ENCODE measurements at places on chromosomes 13 and 19.
A peak's percentile ranks its signal among the peaks of the same experiment; 100 is the strongest.

DNA sequence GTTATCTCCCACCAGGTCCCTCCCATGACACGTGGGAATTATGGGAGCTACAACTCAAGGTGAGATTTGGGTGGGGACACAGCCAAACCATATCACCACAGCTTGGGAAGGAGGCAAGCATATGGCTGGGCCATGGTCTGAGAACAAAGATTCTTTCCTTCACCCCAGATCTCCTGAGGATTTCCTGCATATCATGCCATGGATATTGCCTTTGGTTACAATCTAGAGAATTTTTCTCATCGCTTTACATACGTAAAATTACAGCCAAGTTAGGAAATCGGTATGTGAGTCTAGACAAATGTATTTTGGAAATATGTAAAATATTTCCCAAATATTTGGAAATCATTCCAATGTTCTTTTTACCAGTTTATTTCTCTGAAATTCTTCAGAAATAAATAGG is 398.3 kb downstream of the RFC3 start:
- H3K4me3 ChIP-seq, result no peak overlapping the region
- no peaks in the 10 kb centered on the region for H3K27me3 ChIP-seq
- H3K27ac ChIP-seq, result no peak overlapping the region
- no peaks in the 10 kb centered on the region for H3K36me3 ChIP-seq

- DNase-seq, result no peak
- H3K36me3 ChIP-seq, result no peaks in the 10 kb centered on the region
- H3K4me1 ChIP-seq, result no peaks in the 10 kb centered on the region
- H3K4me3 ChIP-seq, result no peak overlapping the region
- no peak overlapping the region for H3K27ac ChIP-seq
These were observed 1004.2 kb downstream of the UQCRFS1 start for GRCh38 chr19:28208745-28209144.

DNA sequence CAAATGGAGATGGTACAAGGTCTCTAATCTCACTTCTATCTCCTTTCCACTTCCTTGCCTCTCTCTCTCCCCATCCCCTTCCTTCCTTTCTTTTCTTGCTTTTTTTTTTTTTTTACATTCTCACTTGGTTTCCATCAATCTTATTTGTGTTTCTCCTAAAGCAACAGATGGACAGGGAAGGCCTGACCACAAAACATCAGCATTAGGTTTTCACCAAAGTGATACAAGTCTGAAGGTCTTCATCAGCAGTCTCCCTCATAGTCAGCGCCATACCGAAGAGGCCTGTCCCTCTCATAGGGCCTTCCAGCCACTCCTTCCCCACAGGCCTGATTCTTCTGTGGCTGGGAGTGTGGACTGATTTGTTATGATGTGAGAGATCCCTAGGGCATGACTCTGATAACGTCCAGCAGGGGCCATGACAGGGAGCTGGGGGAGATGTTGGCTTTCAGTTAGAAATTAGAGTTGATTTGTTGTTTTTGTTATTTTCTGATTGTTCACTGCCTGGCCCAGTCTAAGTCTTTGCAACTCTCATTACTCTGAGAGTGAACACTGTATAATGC is 158.7 kb downstream of the SLC7A1 start:
- H3K27me3 ChIP-seq, result peaks cover 9% of the 10 kb centered on the region
- DNase-seq, result no peak
- no peaks in the 10 kb centered on the region for H3K4me1 ChIP-seq
- no peak overlapping the region for H3K4me3 ChIP-seq
- H3K36me3 ChIP-seq, result no peaks in the 10 kb centered on the region

- peaks cover 34% of the 10 kb centered on the region for H3K4me1 ChIP-seq
- H3K4me3 ChIP-seq, result peak overlapping the region; percentile 86
- no peaks in the 10 kb centered on the region for H3K27me3 ChIP-seq
- peaks cover 22% of the 10 kb centered on the region for H3K36me3 ChIP-seq
- DNase-seq, result peak; percentile 52
These were observed 529 bp downstream of the LONP1 start for GRCh38 chr19:5719274-5719960.

DNA sequence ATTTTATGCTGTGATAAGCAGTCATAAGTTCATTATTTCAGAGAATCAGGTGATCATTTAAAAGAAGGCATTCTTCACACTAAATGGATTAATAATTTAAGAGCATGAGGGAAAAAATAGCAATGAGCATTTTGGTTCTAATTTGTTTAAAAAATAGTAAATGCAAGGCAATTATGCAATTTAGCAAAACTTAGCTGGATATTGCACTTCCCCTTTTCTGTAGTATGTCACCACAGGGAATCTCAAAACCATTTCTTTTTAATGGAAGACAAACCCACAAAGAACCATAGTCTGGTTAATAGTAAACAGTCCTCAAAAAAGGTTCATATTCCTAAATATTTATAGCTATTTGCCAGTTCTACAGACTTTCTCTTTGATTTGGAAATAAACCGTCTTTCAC is 30.2 kb downstream of the COG6 start:
- no peak overlapping the region for H3K4me3 ChIP-seq
- DNase-seq, result no peak
- no peak overlapping the region for H3K27ac ChIP-seq
- peaks cover 16% of the 10 kb centered on the region for H3K36me3 ChIP-seq
- no peaks in the 10 kb centered on the region for H3K27me3 ChIP-seq

DNA sequence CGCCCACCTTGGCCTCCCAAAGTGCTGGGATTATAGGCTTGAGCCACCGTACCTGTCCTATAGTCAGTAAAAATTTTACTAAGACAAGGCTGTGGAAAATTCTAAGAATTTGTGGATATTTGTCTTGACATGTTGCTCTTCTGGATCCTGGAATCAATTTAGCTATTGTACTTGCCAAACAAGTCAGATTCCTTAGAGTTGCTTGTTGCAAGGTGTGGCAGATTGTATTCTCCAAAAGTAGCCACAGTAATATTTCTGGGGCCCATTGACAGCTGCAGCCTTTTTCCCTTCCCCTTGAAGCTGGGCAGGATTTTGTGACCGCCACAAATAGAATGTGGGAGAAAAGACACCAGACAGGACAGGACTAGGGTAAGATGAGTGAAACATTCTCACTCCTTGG is 98.8 kb upstream of the TMTC4 start:
- H3K36me3 ChIP-seq, result no peaks in the 10 kb centered on the region
- H3K4me1 ChIP-seq, result peaks cover 10% of the 10 kb centered on the region
- no peak overlapping the region for H3K4me3 ChIP-seq
- peaks cover 5% of the 10 kb centered on the region for H3K27me3 ChIP-seq
- DNase-seq, result no peak

GRCh38 chr13:110444226-110444653 is 117.3 kb downstream of the RAB20 start:
- DNase-seq, result no peak
- H3K4me1 ChIP-seq, result no peaks in the 10 kb centered on the region
- H3K36me3 ChIP-seq, result no peaks in the 10 kb centered on the region
- H3K4me3 ChIP-seq, result no peak overlapping the region

- H3K27ac ChIP-seq, result no peak overlapping the region
- H3K36me3 ChIP-seq, result no peaks in the 10 kb centered on the region
- no peaks in the 10 kb centered on the region for H3K4me1 ChIP-seq
These were observed 10.1 kb upstream of the ZNF835 start for GRCh38 chr19:56681702-56682101.

GRCh38 chr13:30720172-30720869 is 15.0 kb upstream of the ALOX5AP start:
- peaks cover 15% of the 10 kb centered on the region for H3K27me3 ChIP-seq
- peaks cover 21% of the 10 kb centered on the region for H3K4me1 ChIP-seq
- H3K36me3 ChIP-seq, result no peaks in the 10 kb centered on the region
- no peak for DNase-seq
- no peak overlapping the region for H3K27ac ChIP-seq

DNA sequence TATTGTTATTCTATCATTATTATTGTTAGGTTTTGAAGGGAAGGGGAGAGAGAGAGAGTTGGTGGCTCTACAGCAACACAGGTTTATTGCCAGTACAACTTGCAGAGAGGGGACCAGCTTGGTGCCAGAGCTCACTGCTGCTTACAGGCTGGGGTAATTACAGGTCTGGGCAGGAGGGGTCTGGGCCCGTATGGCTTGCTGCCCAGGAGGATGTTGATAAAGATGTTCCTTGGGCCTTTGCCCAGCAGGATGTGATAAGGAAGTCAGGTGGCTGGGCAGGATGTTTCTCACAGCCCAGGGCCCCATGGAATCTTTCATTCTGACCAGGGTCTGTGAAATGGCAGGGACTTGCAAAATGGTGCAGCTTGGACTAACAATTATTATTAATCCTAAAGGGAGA is 64.2 kb upstream of the ZNF599 start:
- DNase-seq, result no peak
- no peaks in the 10 kb centered on the region for H3K27me3 ChIP-seq
- H3K4me3 ChIP-seq, result no peak overlapping the region
- H3K4me1 ChIP-seq, result no peaks in the 10 kb centered on the region
- H3K36me3 ChIP-seq, result no peaks in the 10 kb centered on the region
- no peak overlapping the region for H3K27ac ChIP-seq

DNA sequence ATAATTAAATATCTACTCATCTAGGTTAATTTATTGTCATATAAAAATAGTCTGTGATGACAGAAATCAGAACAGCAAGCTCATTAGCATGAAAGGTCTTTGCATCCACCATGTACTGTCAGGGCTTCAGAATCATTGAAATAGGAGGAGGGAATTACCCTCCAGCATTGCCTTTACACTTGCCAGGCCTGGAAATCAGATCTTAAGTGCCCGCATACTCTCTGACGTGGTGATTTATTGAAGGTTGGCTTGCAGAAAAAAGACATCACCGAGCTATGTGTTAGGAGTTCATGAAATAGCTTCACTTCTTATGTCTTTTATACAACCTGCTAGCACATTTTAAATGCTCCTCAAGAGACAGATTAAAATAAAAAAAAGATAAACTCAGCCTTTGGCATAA is 661.7 kb upstream of the SLITRK1 start:
- H3K27me3 ChIP-seq, result no peaks in the 10 kb centered on the region
- H3K36me3 ChIP-seq, result no peaks in the 10 kb centered on the region
- H3K4me3 ChIP-seq, result no peak overlapping the region
- no peaks in the 10 kb centered on the region for H3K4me1 ChIP-seq
- no peak overlapping the region for H3K27ac ChIP-seq

DNA sequence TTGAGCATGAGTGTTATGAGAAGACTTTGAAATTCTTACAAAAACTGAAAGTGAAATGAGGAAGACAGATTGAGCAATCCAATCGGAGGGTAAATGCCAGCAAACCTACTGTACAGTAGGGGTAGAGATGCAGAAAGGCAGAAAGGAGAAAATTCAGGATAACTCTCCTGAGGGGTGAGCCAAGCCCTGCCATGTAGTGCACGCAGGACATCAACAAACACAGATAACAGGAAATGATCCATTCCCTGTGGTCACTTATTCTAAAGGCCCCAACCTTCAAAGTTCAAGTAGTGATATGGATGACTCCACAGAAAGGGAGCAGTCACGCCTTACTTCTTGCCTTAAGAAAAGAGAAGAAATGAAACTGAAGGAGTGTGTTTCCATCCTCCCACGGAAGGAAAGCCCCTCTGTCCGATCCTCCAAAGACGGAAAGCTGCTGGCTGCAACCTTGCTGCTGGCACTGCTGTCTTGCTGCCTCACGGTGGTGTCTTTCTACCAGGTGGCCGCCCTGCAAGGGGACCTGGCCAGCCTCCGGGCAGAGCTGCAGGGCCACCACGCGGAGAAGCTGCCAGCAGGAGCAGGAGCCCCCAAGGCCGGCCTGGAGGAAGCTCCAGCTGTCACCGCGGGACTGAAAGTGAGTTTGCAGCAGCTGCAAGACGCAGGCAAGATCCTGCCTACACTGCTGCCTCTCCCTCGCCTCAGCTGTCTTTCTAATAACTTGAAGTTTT is at the start of gene TNFSF13B:
TNFSF13B (plus strand) TSS at position 118 of the 728 bp plus-strand sequence; CDS start at position 296, 178 bp downstream.
- no peaks in the 10 kb centered on the region for H3K27me3 ChIP-seq
- peak within 1 kb of the TSS; percentile 82 for H3K27ac ChIP-seq
- peaks cover 36% of the 10 kb centered on the region for H3K4me1 ChIP-seq
- no peaks in the 10 kb centered on the region for H3K36me3 ChIP-seq
- DNase-seq, result peak; percentile 59

GRCh38 chr19:40411125-40411842 is 1.9 kb downstream of the PRX start:
- peaks cover 1% of the 10 kb centered on the region for H3K27me3 ChIP-seq
- no peak overlapping the region for H3K4me3 ChIP-seq
- H3K27ac ChIP-seq, result no peak overlapping the region
- no peak for DNase-seq
- H3K36me3 ChIP-seq, result no peaks in the 10 kb centered on the region
- peaks cover 16% of the 10 kb centered on the region for H3K4me1 ChIP-seq

- no peaks in the 10 kb centered on the region for H3K4me1 ChIP-seq
- no peaks in the 10 kb centered on the region for H3K27me3 ChIP-seq
- H3K36me3 ChIP-seq, result peaks cover 17% of the 10 kb centered on the region
- no peak overlapping the region for H3K4me3 ChIP-seq
- H3K27ac ChIP-seq, result no peak overlapping the region
- no peak for DNase-seq
These were observed 115.8 kb downstream of the DIAPH3 start for GRCh38 chr13:60047918-60048317.

- no peak overlapping the region for H3K4me3 ChIP-seq
- no peak overlapping the region for H3K27ac ChIP-seq
- H3K4me1 ChIP-seq, result no peaks in the 10 kb centered on the region
These were observed 77.2 kb downstream of the SPACA7 start for GRCh38 chr13:112453207-112453829.

GRCh38 chr13:74009100-74009668 is 125.0 kb downstream of the KLF12 start:
- peaks cover 9% of the 10 kb centered on the region for H3K36me3 ChIP-seq
- no peak for DNase-seq
- H3K27ac ChIP-seq, result no peak overlapping the region
- H3K4me1 ChIP-seq, result no peaks in the 10 kb centered on the region

DNA sequence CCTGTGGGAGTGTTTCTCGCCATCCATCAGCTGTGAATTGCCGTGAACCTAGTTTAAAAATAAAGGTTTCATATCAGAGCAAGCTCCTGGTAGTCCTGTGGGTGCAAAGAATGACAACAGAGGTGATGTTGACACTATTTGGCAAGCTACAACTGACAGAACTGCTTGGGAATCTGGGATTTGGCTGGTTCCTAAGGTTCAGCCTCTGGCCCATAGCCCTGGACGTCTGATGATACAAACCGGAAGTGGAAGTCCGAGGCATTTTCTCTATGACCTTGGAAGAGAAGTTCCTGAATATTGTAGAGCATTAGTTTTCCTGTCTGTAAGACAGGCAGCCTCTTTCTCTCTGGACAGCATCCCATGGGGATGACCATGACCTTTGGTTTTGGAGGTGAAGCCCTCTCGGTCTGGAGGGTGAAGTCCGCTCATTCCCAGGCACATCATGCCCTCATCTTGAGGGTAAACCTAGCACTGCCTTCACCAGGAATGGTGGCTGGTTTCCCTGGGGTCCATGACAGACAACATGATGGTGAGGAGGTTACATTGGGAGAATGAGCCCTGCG is 29.1 kb downstream of the GATAD2A start:
- H3K27ac ChIP-seq, result no peak overlapping the region
- no peak overlapping the region for H3K4me3 ChIP-seq
- H3K36me3 ChIP-seq, result peaks cover 18% of the 10 kb centered on the region
- peaks cover 26% of the 10 kb centered on the region for H3K4me1 ChIP-seq
- no peak for DNase-seq
